ENCODE measurements at places on chromosomes 7 and 10.

DNA sequence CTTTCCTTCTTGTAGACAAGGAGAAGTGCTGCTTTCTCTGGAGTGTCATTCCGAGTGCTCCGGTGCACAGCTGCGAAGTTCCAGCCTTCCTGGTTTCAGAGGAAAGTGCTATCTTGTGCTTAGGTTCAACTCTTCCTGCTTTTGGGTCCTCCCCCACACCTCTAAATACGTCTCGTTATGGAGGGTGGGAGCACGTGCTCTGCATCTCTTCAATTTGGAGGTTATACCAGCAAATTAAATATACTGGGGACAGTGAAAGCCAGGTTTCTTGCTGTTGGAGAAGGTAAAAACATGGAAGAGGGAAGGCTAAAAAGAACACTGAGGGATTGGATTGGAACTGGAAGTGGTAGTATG lies 2.4 kb upstream of the ESYT2 start:
- no peak for DNase-seq

GRCh38 chr7:124893140-124893827 lies 36.3 kb downstream of the POT1 start:
- DNase-seq: no peak

DNA sequence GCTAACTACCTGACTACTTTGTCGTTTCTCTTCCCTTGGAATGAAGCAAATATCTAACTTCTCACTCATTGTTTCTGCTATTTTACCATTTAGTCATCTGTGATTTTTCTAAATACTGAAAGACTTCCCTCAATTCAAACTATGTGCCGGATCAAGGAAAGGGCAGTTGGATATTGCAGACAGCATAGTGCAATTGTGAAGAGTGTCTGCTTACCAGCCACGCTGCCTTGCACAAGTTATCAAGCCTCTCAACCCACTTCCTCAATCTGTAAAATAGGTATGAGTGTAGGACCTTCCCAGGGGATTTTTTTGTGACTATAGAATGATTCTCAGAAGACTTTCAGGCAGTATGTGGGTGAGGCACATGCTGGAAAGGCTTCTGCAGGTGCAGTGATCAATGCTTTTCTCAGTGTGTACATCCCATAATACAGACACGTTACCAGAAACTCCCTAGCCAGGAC lies 54.3 kb downstream of the EGFR start:
- DNase-seq: no peak

GRCh38 chr7:68537774-68538071 lies 1060.6 kb upstream of the AUTS2 start:
- DNase-seq: no peak

All from activated CD8-positive, alpha-beta memory T cell treated with anti-CD3 and anti-CD28 coated beads for 1 hour (primary cell).